ENCODE measurements at places on chromosomes 3 and 15. TPM values are rescaled to one million over a fixed set of nuclear protein-coding genes. Genes with fewer than 3 reads are reported as not detected.
A peak's percentile ranks its signal among the peaks of the same experiment; 100 is the strongest.

- no peaks in the 10 kb centered on the region for H3K4me1 ChIP-seq
- DNase-seq = no peak
- no peak overlapping the region for H3K4me3 ChIP-seq
- H3K27ac ChIP-seq = no peak overlapping the region
- H3K27me3 ChIP-seq = no peaks in the 10 kb centered on the region
Measured at GRCh38 chr15:59887211-59887610, 116.9 kb upstream of the FOXB1 start.

ADAMTS17 gene
- 5.5 TPM for total RNA-seq

THBS1 gene
- 55.2 TPM for total RNA-seq

RNF123 gene
- 41.7 TPM for total RNA-seq

GRCh38 chr3:55489798-55490132 lies 2.7 kb upstream of the WNT5A start:
- H3K27ac ChIP-seq = peak overlapping the region; percentile 26
- DNase-seq = no peak
- peaks cover 6% of the 10 kb centered on the region for H3K4me1 ChIP-seq
- H3K4me3 ChIP-seq = peak overlapping the region; percentile 70
- no peaks in the 10 kb centered on the region for H3K36me3 ChIP-seq

GNAT1 gene
- total RNA-seq = not detected

DNA sequence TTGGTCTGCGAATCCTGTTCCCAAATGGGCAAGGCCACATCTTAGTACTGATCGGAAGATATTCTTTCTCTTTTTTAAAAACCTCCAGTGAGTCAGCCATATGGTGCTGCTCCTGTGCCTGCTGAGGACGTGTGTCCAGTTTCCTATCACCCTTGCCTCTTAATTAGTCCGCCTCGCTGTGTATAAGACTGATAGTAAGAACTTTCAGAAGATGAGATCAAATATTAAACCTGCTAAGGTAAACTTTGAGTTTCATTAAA lies 612 bp downstream of the UBA5 start:
- peak overlapping the region; percentile 87 for H3K27ac ChIP-seq
- H3K27me3 ChIP-seq = no peaks in the 10 kb centered on the region
- H3K4me3 ChIP-seq = peak overlapping the region; percentile 85

- no peaks in the 10 kb centered on the region for H3K36me3 ChIP-seq
- DNase-seq = no peak
- no peak overlapping the region for H3K27ac ChIP-seq
Measured at GRCh38 chr3:127459891-127460290, 130.6 kb downstream of the TPRA1 start.

FETUB gene
- not detected for total RNA-seq

Measured in cardiac muscle cell (in vitro differentiated cells and primary cell).